Lower lobe of right lung (tissue), 2 donors: ENCODE measurements at places on chromosomes 7 and 10. TPM values are rescaled to one million over a fixed set of nuclear protein-coding genes. Genes with fewer than 3 reads are reported as not detected.

- no peaks in the 10 kb centered on the region for H3K36me3 ChIP-seq
- no peaks in the 10 kb centered on the region for H3K27me3 ChIP-seq
- DNase-seq, result no peak
Measured at GRCh38 chr7:21828841-21829240, 116.9 kb downstream of the CDCA7L start.

The ZYX gene
- total RNA-seq, result 231 TPM

DNA sequence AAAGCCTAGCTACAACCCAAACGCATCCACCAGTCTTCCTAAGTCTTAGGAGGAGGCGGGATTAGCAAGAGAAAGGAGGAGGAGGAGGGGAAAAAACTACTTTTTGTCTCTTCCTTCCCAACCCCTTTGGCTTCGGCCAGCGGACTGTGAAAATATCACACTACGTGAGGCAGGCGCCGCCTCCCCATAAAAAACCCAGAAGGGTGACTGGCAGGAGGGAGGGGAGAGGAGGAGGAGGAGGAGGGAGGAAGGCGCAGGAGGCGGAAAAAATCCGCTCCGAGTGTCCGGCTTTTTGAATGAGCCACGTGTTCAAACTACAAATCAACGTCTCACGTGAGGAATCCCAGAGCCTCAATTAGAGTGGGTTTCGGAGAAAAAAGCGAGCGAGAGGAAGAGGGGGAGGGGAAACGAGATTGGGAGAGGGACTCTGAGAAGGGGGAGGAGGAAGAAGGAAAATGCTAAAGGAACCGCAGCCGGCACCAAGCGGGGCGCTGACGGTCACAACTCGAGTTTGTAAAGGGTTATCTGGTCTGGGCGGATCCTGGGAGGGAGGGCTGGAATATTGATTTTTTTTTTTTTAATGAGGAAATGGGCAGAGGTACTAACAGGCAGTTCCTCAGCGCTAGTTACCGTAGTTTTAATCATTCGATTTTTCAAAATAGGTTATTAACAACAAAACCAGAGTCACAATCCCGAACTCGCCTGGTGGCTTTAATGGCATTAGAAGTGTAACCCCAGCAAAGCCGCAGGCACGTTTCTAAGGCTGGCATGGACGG lies at the start of gene IGF2BP3:
Gene IGF2BP3 (minus strand): TSS at position 162 of the 776 bp plus-strand sequence. CDS start 381 bp downstream, outside the sequence.
- no peak within 1 kb of the TSS for H3K27ac ChIP-seq
- no peaks in the 10 kb centered on the region for H3K36me3 ChIP-seq
- no peak for DNase-seq
- H3K4me1 ChIP-seq, result peaks cover 56% of the 10 kb centered on the region

- no peaks in the 10 kb centered on the region for H3K4me1 ChIP-seq
- DNase-seq, result no peak
Measured at GRCh38 chr7:19206721-19207120, 61.5 kb upstream of the FERD3L start.

DNA sequence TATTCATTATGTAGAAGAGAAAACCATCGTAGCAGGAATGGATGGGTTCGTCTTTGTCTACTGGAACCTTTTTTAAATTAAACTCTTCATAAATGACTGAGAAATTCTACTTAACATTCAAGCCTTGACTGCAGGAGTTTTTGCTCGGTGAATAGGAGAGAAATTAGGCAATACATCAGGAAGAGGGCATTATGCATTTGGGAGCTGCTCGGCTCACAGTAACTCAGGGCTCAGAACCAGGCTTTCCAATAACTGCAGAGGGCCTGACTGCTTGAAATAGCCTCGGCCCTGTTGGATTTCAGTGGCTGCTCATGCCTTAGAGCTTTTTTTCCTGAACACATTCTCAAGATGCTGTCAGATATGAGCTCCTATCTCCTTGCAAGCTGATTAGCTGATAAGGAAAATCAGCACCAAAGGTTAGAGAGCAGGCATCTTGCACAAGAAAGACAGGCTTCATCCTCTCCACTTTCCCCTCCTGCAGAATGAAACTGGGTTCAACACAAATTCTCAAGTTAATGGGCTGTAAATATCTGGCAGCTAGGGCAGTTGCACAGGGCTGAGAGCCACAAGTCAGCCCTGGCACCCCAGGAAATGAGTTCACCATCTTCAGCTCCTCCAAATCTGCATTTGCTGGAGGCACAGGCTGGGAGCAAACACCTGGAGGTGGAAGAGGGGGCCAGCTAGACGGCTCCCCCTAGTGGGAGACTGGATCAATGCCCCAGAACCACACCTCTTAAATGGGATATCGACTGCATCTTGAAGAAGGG lies 24.3 kb downstream of the TECTB start:
- no peaks in the 10 kb centered on the region for H3K36me3 ChIP-seq
- no peaks in the 10 kb centered on the region for H3K27me3 ChIP-seq
- no peaks in the 10 kb centered on the region for H3K4me1 ChIP-seq
- no peak overlapping the region for H3K4me3 ChIP-seq
- H3K27ac ChIP-seq, result no peak overlapping the region

DNA sequence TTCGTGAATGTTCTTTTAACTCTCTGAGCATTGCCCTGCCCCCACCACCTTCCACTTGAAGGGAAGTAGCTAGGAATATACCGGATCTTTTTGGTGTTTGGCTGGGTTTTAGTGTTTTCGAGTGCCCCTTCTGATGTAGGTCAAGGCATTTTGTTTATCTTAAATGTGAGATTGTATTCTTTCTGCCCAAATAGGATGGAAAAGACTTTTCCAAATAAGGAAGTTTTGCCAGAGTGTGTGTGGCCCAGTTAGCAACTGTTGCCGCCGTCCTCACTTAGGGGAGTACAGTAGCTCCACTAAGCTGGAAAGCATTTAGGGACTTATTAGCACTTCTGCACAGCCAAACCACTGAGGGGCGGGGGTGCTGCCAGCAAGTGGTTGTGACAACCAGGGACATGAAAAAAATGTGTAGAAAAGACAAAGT lies 29.8 kb upstream of the VCL start:
- no peaks in the 10 kb centered on the region for H3K27me3 ChIP-seq
- H3K4me3 ChIP-seq, result no peak overlapping the region
- no peaks in the 10 kb centered on the region for H3K36me3 ChIP-seq

DNA sequence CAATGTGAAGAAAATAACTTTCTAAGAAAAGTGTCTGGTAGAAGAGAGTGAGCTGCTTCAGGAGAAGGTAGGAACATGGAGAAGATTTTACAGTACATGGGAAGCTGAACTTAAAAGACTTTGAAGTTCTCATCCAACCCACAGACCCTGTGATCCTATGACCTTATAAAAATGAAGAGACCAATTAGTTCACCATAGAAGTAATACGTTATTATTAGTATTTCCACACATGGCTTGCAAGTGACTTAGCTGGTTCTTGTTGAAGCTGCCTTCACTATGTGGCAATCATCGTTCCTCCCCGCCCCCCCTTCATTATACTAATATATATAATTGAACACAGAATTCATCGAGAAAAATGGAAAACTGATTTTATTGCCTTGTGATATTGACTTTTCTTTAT lies 129.1 kb downstream of the SND1 start:
- H3K36me3 ChIP-seq, result no peaks in the 10 kb centered on the region
- H3K4me1 ChIP-seq, result peaks cover 33% of the 10 kb centered on the region
- no peaks in the 10 kb centered on the region for H3K27me3 ChIP-seq
- no peak overlapping the region for H3K4me3 ChIP-seq

- H3K36me3 ChIP-seq, result no peaks in the 10 kb centered on the region
- DNase-seq, result no peak
- no peak overlapping the region for H3K27ac ChIP-seq
- H3K4me3 ChIP-seq, result no peak overlapping the region
Measured at GRCh38 chr7:84204655-84205054, 10.1 kb upstream of the SEMA3A start.

- no peaks in the 10 kb centered on the region for H3K4me1 ChIP-seq
- DNase-seq, result no peak
- no peaks in the 10 kb centered on the region for H3K27me3 ChIP-seq
- H3K27ac ChIP-seq, result no peak overlapping the region
- H3K36me3 ChIP-seq, result no peaks in the 10 kb centered on the region
Measured at GRCh38 chr7:33076737-33077136, 14.2 kb upstream of the NT5C3A start.

DNA sequence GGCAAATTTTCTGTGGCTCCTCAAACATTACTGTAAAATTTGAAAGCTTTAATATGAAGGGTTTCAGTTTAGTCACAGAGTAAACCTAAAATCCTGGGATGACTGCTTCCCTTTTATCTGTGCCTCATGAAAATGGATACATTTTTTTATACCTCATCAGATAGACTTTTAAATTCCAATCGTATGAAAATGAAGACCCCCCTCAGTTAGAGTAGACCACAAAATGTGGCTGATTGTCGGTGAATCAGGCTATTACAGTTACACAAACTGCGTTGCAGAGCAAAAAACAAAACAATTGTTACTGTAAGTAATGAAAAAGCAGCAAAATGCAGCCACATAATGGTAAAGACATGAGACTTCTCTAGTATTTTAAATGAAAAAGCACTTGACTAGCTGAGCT lies 296.2 kb downstream of the CNTNAP2 start:
- H3K27me3 ChIP-seq, result no peaks in the 10 kb centered on the region
- H3K36me3 ChIP-seq, result no peaks in the 10 kb centered on the region
- no peaks in the 10 kb centered on the region for H3K4me1 ChIP-seq
- H3K4me3 ChIP-seq, result no peak overlapping the region

GRCh38 chr7:70356085-70356786 lies 758.0 kb downstream of the AUTS2 start:
- no peak overlapping the region for H3K27ac ChIP-seq
- H3K4me1 ChIP-seq, result no peaks in the 10 kb centered on the region
- H3K27me3 ChIP-seq, result no peaks in the 10 kb centered on the region

The INA gene
- total RNA-seq, result not detected

- no peak overlapping the region for H3K4me3 ChIP-seq
- peaks cover 37% of the 10 kb centered on the region for H3K4me1 ChIP-seq
- no peak overlapping the region for H3K27ac ChIP-seq
- DNase-seq, result no peak
- no peaks in the 10 kb centered on the region for H3K36me3 ChIP-seq
Measured at GRCh38 chr7:100122568-100122967, 3.1 kb downstream of the CNPY4 start.
